ENCODE measurements at places on chromosomes 12 and 14.

DNA sequence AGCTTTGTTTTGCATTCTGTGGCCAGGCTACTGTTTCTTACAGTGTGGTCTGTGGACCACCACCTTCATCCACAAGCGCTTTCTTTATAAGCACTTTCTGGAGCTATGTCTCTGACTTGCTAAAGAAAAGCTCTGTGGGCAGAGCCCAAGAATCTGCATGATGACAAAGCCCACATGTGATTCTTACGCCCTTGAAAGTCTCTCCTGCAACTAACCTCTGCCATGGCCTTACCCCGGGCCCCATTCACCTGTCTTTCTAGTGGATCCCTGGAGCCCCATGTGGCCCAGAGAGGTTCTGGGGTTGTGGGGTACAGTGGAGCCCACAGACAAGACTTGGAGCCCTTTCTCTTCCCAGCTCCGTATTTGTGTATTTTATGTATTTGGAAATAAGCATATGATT, 16.6 kb downstream of the PLEKHH1 start:
- DNase-seq: no peak

DNA sequence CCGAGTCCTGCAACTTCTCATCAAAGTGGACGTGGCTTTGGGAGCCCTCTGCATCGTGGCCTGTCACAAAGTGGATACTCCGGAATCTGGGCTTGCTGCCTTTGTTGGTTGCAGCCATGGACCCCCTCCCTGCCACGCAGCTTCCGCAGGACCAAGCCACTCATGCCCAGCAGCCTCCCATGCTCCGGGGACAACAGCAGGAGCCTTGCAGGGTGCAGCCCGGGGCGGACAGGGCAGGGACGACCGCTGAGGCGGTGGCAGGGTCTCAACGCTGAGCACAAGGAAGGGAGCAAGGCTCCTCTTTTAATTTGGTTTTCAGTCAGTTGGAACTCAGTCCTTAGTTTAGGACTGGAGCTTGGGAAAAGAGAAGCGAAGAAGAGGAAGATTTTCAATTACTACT, 12.1 kb upstream of the ADCY6 start:
- no peak for DNase-seq

DNA sequence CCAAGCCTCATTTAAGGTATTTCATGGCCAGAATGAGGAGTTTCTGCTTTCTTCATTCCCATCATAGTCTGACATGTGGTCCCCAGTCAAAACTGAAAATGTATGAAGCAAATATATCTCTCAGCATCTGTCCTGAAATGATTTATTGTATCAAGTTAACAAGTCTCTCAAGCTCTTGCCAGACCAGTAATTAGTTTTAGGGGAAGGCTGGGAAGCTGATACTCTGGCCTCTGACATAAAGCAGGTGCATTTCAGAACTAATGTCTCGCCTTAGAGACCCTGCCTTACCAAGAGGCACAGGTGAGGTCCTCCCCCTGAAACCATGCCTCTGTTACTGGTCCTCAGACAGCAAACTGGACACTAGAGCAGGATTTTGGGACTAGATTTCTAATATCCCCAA, 266.5 kb downstream of the SLC15A4 start:
- DNase-seq: no peak

DNA sequence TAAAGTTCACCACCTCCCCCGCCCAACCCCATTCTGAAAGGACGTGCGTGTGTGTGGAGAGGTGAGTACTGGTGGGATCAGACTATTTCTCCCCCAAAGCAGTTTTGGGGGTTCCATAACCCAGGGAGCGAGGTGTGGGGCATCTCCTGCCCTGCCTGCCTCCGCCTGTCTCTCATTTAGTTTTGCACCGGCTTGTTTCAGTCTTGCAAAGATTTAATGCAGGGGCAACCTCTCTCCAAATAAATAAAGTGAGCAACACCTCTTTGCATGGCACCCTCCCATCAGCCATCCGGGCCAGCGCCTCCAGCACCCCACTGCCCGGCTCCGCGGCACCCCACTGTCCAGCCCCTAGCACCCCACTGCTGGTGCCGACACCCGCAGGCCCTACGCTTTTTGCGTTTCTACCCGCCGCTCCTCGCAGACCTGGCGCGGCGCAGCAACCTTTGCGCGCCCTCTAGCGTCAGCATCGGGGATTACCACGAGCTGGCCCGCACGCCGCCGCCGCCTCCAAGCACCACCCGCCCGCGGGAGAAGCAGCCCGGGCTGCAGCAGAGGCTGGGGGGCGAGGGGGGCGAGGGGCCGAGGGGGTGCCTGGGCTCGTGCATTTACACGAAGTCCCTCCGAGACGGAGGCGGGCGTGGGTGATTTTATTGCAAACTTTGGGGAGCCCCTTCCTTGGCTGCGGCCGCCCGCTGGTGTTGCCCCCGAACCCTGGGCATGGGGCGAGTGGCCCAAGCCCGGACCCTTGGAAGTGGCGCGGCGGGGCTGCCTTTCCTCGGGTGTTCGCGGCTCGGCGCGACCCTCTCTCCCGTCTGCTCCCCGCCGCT, 55.8 kb upstream of the VRK1 start:
- no peak for DNase-seq

- no peak for DNase-seq
These were observed 309.9 kb downstream of the VRK1 start for GRCh38 chr14:97107080-97107479.

DNA sequence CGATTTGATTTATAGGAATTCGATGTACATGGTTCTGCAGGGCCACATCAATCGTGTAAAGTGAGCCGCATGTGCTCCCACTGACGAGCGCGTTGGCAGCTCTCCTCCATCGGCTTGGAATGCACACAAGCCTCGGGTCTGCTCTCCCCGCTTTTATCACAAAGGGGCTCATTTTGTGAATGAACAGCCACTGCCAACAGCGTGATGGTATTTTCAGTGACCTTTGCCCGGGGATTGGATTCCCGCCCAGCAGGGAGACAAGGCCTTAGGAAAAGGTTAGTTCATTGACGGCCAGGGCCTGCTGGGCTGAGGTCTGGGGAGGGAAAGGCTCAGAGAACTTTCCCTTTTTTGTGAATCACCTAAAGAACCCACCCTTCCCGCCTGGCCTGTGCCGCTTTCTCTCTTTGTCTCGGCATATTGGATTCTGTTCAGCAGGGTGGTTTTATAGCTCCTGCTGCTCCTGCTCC, 232.1 kb downstream of the MSRB3 start:
- DNase-seq: no peak

- DNase-seq: peak; percentile 38
These were observed 546.7 kb upstream of the SEL1L start for GRCh38 chr14:82080370-82080769.

DNA sequence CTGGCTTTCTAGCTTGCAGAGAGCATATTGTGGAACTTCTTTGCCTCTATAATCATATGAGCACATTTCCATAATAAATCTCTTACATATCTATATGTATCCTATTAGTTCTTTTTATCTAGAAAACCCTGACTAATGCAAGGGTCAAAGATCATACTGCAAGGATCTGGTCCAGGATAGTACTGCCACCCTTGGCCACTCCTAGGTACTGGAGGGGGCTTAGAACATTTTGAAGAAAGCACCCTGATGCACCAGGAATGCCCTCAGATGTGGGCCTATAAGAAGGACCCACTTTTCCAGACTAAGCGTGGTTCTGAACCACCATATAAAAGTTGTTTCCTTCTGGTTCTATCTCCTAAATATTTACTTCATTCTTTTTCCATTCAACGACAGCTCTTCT, 14.6 kb downstream of the ATXN7L3B start:
- DNase-seq: no peak

DNA sequence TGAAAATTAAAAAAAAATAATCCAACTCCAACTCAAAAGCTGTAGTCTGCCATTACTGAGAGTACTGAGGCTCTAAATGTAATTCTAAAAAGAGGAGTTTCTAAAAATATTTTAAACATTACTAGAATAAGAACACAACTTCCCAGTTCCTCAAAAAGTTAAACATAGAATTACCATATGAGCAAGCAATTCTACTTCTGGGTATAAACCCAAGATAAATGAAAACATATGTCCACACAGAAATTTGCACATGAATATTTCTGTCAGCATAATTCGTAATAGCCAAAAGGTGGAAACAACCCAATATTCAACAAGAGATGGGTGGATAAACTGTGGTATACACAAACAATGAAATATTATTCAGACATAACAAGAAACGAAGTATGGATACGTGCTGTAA, 15.0 kb upstream of the NR2C1 start:
- no peak for DNase-seq

- no peak for DNase-seq
These were observed 31.9 kb downstream of the BMP4 start for GRCh38 chr14:53924753-53925152.

DNA sequence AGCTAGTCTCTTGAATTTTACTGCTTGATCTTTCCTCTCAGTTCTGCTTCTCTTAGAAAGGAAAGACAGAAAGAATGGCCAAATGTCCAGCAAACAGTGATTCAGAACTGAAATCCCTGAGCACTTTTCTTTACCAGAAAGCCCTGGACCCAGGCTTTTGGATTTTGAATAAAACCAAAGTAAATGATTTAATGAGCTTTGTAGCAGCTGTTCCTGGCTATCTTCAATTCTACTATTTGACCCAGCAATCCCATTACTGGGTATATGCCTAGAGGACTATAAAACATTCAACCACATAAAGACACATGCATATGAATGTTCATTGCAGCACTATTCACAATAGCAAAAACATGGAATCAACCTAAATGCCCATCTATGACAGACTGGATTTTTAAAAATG, 187.2 kb downstream of the PRKD1 start:
- no peak for DNase-seq

- DNase-seq: no peak
These were observed 10.6 kb upstream of the DNAL1 start for GRCh38 chr14:73634011-73634833.

GRCh38 chr12:79929065-79929464, 5.8 kb downstream of the PPP1R12A start:
- DNase-seq: no peak

DNA sequence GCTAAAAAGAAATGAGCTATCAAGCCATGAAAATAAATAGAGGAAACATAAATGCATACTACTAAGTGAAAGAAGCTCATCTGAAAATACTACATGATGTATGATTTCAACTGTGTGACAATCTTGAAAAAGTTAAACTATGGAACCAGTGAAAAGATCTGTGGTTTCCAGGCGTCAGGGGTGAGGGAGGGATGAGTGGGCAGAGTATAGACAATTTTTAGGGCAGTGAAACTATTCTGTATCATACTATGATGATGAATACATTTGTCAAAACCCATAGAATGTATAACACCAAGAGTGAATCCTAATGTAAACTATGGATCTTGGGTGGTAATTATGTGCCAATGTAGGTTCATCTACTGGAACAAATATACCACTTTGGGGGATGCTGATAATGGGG, 21.3 kb downstream of the SPX start:
- DNase-seq: no peak

DNA sequence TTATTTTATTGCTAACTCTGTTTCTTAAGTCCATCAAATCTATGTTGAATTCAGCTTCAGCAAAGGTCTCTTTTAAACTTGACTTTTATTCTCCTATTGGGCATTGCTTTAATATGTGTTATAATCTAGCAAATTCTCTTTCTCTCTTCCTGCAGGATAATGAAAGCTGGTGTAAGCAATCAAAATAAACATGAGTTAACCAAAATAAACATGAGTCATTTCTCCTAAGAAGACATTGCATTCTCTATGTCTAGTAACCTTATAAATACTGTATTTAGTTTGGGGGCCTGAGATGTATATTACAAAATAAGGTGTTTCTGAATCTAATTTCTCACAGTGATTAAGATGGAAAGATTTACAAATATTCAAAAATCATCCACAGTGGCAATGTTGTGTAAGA, 739.1 kb upstream of the ATXN7L3B start:
- no peak for DNase-seq

GRCh38 chr14:94368956-94369355, 19.4 kb downstream of the SERPINA1 start:
- DNase-seq: no peak

GRCh38 chr12:21993438-21993981, 52.3 kb upstream of the ABCC9 start:
- DNase-seq: no peak

GRCh38 chr12:79373896-79374499, 316.8 kb downstream of the PAWR start:
- DNase-seq: no peak

GRCh38 chr12:107126796-107127481, 33.6 kb upstream of the CRY1 start:
- peak; percentile 25 for DNase-seq

DNA sequence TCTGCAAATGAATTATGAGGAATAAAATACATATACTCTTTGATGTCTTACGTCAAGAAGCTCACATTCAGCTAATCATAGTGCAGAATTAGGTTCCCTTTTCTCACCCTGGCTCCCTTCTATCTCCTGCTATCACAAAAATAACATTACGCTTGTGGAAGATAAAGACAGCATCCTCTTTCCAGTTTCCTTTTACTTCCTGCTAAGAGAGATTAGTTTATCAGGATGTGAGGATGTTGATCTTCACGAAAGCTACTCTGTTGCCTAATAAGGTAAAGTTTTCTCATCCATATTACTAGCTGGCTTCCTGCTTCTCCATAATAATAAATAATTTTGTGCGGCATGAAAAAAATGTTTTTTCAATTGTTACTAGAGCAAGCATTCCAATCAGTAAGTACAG, 217.7 kb upstream of the DCN start:
- no peak for DNase-seq

DNA sequence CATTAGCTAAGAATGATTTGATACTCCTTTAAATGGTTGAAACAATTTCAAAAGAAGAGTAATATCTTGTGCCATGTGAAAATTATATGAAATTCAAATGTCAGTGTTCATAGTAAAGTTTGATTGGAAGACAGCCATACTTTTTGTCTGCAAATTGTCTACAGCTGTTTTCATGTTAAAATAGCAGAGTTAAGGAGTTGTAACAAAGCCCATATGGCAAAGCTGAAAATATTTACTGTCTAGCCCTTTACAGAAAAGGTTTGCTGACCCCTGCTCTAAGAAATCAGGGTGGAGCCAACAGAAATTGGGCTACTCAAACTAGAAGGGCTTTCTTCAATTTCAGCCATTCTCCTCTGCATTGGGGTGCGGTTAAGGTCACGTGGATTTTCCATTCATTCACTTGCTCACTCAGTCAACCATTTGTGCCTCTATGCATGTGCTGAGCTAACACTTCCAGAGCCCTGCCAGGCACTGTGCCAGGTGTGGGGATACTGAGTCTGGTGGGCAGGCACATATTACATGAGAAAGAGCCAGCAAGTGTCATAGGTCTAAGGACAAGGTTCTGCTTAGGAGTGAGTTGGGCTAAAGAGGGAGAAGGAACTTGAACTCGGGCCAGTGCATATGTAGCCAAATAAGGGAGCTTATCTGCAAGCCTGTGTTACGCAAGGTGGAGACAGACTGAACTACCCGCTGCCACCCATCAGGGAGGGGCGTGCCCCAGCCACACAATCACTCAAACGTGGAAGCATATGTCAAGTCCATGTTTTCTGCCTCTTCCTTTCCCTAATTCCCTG, 139.8 kb upstream of the NOS1 start:
- DNase-seq: no peak

GRCh38 chr14:77442196-77442595, 15.2 kb downstream of the VIPAS39 start:
- DNase-seq: no peak

GRCh38 chr12:16603916-16604575, 1.9 kb downstream of the LMO3 start:
- peak; percentile 53 for DNase-seq
